Stimulated activated CD4-positive, alpha-beta T cell treated with anti-CD3 and anti-CD28 coated beads, Interleukin-15, amount 100 ng/mL, for 48 hours (primary cell): ENCODE measurements at places on chromosomes 16 and 17.

- DNase-seq = no peak
Measured at GRCh38 chr17:78403822-78404221, 25.4 kb downstream of the PGS1 start.

GRCh38 chr17:27457731-27458523 is 1.7 kb downstream of the KSR1 start:
- no peak for DNase-seq

DNA sequence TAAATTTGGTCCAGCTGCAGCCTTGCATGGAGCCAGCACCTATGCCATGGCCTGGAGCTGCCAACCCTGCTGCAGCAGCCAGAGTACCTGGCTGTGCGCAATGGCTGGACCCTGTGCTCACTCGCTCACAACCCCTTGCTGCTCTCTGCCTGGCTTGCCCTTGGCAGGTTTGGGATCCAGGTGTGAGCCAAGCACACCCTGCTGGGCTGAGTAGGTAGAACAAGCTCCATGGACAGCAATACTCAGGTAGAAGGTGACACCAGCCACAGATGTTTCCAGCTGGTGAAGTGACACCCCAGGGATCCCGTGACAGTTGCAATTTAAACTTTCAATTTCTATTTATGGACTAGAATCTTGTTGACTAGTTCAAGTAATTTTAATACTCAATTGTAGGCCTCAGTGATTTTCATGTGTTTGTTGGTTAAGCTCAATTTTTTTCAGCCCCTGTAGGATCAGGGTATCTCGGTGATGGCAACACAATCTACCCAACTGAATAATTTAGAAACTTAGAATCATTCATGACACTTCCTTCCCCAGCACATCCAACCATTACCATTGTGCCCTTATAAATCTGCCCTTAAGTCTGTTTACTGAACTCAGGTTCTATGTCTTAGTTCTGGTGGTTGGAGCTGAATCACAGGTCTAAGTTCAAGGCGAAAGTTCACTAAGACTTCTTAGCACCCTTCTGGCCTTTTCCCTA is 480.0 kb downstream of the PMP22 start:
- DNase-seq = no peak

DNA sequence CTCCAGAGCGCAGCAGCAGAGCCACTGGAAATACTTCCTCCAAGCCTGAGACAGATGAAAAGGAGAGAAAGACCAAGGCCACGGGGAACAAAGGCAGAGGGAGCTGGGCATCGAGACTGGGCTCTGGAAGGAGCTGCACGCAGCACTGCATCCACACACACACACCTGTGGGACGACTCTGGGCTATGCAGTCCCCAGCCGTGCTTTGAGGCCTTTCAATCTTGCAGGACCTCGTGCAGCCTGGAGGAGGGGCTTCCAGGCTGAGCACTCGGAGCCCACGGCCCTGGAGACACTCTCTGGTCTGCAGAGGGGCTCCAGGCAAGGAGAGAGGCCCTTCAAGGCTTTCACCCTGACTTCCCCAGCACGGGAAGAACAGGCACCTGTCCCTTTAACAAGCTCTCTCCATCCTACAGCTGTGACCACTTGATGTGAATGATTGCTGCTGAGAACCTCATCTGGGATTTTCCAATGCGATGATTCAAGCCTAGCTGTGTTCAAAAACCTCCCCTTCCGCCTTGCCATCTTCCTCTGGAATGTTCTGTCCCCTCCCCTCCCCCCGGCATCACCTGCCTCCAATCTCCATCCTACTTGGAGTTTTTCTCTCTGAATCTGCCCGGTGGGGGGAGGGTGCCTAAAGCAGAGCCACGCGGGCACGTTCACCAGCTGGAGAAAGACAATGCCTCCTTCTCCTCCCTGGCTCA is 37.5 kb downstream of the RBFOX3 start:
- no peak for DNase-seq

GRCh38 chr17:31808521-31809050 is 50.5 kb downstream of the COPRS start:
- no peak for DNase-seq

DNA sequence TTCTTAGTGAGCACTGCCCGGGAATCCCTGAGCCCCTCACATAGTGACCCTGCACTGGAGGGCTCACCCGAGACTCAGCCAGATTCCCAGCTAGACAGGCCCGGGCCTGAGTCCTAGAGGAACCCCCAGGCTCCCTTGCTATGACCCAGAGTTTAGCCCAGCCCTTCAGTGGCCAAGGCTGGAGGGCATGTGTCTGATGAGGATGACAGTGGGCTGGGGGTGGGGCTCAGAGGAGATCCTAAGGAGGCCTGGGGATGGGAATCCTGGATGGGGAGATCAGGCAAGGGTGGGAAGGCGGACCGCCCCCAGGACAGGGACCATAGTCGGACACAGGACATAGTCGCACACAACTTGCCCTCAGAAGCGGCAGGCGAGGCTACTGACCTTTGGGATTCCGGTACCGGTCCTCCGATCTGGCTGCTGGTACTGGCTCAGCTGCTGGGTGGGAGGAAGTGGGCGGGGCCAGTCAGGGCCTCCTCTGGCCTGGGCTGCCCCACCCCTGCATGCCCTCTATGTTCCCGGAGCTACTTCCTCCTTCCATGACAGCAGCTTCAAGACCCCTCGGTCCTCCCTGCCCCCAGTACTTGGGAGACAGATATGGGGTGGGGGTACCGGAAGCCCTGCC is 1.1 kb downstream of the CD79B start:
- DNase-seq = peak; percentile 41

DNA sequence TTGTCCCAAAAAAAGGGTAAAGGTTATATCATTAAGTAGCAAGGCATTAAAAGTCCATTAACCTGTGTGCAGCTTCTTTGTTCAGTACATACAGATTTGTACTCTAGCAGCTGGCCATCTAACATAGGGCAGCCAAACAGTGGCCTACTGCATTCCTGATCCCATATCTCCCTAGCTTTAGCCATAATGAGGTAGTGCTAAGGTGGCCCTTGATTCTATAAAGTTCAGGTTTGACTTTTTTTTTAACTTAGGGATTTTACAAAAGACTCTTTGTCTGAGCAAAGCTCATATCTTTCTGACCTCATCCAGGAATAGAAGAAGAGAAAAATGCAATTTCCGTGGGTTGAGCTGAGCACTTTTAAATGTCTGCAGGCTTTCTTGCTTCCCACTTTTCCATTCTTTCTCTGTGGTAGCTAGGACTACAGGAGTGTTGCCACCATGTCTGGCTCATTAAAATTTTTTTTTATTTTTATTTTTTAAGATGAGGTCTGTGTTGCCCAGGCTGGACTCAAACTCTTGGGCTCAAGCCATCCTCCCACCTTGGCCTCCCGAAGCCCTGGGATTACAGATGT is 19.5 kb upstream of the CDC6 start:
- no peak for DNase-seq

- no peak for DNase-seq
Measured at GRCh38 chr16:55534756-55535155, 25.9 kb downstream of the LPCAT2 start.

- DNase-seq = no peak
Measured at GRCh38 chr17:47957591-47958490, at the start of gene PRR15L. Gene PRR15L, minus strand, starts transcription at chr17:47957883. Its CDS starts 4,649 bp downstream, at chr17:47953234.

DNA sequence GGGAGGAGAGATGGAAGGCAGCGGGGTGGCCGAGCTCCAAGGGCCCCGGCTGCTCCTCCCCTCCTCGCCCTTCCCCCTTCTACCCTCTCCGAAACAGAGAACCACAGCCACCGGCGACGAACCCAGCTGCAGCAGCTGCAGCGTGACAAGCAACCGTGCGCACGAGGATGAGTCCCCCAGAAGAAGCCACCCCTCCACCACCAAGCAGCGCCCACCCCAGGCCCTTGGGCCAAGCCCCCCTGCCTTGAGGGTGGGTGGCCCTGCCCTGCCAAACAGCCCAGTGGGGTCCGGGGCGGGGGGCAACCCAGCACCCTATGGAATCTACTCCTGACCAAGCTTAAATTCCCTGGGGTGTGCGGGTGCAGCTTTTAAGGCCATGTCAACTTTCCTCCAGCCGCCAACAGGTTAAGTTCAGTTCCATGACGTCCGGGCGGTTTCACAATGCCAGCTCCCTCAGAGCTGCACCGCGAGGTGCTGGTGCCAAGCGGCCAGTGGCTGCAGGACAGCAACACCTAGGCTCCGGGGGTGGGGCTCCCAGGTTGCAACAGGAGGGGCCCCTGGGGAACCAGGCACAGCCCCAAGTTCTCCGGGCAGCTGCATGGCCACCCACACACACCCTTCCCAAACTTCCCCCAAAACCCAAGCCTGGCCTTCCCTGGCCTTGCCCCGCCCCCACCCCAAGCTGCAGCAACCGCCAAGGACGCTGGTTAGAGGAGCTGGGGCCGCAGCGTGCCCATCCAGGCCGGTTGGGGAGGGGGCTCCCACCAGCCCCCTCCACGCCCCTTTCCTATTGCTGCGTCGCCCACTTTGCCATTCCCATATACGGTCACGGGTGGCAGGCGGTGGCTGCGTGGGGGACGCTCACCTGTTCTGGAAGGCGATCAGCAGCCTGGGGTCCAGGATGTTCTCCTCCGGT is 2.0 kb downstream of the CBX4 start:
- DNase-seq = no peak

- no peak for DNase-seq
Measured at GRCh38 chr16:78709137-78709884, 609.9 kb downstream of the WWOX start.

- DNase-seq = peak; percentile 74
Measured at GRCh38 chr16:30651124-30652004, 604 bp downstream of the PRR14 start.

GRCh38 chr17:13302419-13302818 is 284.6 kb upstream of the ELAC2 start:
- DNase-seq = no peak
